ENCODE measurements at places on chromosomes 11 and 22.

DNA sequence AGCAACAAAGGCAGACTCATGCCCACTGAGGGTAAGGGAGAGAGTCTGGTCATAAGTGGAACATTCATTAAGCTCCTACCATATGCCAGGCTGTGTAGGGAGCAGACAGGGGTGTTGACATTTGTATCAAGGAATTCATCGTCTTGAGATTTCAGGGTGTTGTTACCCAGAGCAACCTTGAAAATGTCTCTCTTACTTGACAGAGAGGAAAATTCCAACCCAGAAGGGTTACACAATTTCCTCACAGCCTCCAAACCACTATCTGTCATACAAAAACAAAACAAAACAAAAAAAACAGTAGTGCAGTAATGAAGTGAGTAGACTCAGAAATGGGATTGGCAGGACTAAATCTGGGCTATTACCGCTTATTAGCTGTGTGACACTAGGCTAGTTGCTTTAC is 113.2 kb downstream of the MIAT start:
- no peak for DNase-seq

DNA sequence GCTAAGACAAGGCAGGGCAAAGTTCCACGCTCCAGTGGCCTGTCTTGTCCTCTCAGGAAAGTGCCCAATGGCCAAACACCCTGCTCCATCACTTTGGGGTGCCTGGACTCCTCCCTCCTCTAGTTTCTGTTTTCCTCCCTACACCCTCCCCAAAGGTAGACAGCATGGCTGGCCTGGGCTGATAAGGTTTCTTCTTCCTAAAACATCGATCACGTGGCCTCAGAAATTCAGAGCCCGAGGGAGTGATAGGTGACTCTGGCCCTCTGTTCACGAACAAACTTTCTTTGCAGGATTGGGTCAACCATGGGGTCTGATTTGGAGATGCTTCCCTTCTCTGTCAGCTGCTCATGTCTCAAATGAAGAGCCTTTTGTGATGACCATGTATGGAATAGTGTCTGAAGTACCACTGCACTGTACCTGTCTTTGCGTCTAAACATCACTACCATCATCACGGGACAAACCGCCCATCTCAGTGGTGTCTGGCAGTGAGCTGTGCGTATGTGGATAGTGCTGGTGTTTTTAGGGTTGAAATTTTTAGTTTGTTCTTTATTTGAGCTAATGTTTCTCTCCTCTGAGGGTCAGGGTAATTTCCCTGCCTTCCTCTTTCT is 6.1 kb downstream of the MICAL2 start:
- no peak for DNase-seq

- no peak for DNase-seq
Observed at GRCh38 chr11:76624500-76625379, 45.8 kb downstream of the LRRC32 start.

- no peak for DNase-seq
Observed at GRCh38 chr11:115707180-115707905, 203.1 kb upstream of the CADM1 start.

- no peak for DNase-seq
Observed at GRCh38 chr11:11206484-11206883, 146.6 kb downstream of the CSNK2A3 start.

DNA sequence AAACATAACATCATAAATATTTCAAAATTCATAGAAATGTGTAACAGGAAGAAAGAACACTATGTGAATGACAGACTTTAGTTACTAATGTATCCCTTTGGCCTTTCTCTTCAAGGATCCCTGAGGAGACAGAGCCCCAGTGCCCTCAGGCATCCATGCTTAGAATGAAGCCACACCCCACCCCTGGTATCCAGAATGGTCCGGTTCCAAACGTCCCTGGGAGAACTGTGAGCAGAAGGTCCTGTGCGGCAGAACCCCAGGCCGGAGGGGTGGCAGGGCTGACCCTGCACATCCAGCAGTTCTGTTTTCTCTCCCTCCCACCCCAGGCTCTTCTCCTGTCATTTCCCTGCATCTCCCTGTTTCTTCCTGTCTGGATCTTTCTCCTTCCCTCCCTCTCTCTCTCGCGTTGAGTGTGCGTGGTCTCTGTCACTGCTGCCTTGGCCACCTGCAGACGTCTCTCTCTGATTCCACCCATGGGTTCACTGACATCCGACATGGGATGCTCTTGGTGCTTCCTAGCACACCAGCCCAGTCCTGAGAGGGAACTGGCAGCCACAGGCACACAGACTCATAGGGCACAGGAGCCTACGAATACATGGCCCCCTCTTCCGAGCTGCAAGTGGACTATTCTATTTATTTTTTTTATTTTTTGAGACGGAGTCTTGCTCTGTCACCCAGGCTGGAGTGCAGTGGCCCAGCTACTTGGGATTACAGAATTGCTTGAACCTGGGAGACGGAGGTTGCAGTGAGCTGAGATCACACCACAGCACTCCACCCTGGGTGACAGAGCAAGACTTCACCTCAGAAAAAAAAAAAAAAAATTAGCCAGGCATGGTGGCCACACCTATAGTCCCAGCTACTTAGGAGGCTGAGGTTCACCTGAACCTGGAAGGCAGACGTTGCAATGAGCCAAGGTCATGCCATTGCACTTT is 5.7 kb downstream of the RFPL1 start:
- DNase-seq, result no peak

DNA sequence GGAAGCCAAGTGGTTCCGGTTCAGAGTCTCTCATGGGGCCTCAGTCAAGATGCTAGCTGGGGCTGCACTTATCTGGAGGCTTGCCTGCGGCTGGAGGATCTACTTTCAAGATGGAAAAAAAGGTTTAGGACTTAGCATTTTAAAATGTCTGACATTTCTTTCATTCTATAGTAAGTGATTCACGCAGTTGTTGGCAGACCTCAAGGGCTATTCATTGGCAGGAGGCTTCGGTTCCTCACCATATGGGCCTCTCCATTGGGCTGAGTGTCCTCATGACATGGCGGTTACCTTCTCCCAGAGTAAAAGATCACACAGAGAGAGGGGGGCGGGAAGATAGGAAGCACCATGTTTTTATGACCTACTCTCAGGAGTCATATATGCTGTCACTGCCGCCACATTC is 298.0 kb upstream of the PLET1 start:
- no peak for DNase-seq

- no peak for DNase-seq
Observed at GRCh38 chr22:50085211-50085972, at the start of gene MLC1. MLC1 (minus strand) TSS chr22:50085426; CDS start chr22:50084902, 524 bp downstream.

- no peak for DNase-seq
Observed at GRCh38 chr11:34426766-34427185, 12.0 kb upstream of the CAT start.

GRCh38 chr11:45736424-45736823 is 68.5 kb upstream of the SLC35C1 start:
- DNase-seq, result no peak

DNA sequence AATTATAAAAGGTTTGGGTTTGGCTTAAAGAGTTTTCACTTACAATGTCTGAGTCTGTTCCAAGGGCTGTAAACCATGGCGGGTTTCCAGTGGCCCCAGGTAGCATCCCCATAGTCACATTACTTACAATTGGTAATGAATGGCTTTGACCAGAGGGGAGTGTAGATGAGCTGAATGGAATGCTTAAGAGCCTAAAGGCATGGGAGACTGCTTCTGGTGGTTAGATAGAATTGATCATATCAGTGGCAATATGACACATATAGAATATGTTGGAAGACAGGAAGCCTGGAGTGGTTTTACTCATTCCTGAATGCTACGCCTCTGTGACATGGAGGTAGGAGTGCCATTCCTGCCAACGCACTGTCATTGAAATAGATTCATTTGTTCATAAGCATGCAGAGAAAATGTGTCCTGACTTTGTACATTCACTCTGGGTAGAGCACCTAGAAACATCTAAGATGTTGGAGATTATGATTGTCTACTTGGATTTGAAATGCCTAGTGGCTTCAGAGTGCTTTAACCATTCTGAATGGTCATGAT is 183.3 kb downstream of the BLID start:
- no peak for DNase-seq

DNA sequence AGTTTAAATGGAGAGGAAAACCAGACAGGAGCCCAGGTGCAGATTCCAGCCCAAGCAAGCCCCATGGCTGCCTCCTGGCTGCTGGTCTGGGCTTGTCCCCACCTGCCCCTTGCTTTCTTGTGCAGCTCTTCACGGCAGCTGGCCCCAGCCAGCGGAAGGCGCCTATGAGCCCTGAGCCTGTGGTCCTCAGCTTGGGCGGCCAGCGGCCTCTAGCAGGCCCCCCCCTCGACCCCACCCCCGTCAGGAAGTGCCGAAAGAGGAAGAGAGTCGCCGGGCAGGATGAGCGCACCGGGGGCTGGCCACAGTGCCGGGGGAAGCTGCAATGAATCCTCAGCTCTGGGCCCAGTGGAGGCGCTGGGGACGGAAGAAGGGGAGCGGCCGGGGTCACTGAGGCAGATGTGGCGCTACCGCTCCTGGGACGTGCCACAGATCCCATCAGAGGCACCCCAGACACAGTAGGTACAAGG is 2.1 kb upstream of the DGKZ start:
- DNase-seq, result no peak

GRCh38 chr11:27370374-27370773 is 7.4 kb upstream of the CCDC34 start:
- no peak for DNase-seq

DNA sequence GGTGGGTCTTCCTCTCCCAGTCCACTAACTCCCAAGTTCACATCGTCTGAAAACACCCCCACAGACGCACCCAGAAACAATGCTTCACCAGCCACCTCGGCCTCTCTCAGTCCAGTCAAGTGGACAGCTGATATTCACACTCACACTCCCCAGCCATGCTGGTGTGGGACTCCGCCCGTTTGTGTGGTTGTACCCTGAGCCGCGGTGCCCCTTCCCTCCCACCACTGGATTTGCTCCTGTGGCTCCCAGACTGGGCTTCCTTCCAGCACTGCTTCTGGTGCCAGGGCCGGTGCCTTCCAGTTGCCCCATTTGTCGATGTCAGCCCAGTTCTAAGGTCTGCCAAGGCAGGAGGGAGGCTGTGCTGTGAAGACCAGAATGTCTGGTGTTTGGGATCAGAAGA is 37.9 kb upstream of the PLET1 start:
- DNase-seq, result no peak

- no peak for DNase-seq
Observed at GRCh38 chr11:3166268-3167142, 1.4 kb upstream of the OSBPL5 start.

GRCh38 chr11:12657336-12657735 is 16.9 kb upstream of the TEAD1 start:
- DNase-seq, result no peak

DNA sequence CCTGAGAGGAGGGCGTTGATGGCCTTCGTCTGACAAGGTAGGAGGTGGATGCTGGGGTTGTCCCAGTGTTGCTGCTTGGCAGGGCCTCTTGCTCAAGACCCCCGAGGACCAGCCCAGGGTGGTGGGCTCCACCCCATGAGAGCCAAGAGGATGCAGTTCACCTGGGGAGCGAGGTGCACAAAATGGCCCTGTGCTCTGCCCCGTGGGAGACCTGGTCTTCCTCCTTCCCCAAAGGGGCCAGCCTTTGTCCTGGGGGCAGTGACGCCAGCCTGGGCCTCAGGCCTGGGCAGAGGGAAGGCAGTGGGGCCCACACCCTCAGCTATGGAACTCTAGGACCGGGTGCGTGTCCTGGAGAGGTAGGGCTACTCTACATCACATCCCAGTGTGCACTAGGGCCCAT is 1233.3 kb downstream of the TBC1D22A start:
- no peak for DNase-seq

- no peak for DNase-seq
Observed at GRCh38 chr22:42025421-42025820, 26.8 kb downstream of the WBP2NL start.

DNA sequence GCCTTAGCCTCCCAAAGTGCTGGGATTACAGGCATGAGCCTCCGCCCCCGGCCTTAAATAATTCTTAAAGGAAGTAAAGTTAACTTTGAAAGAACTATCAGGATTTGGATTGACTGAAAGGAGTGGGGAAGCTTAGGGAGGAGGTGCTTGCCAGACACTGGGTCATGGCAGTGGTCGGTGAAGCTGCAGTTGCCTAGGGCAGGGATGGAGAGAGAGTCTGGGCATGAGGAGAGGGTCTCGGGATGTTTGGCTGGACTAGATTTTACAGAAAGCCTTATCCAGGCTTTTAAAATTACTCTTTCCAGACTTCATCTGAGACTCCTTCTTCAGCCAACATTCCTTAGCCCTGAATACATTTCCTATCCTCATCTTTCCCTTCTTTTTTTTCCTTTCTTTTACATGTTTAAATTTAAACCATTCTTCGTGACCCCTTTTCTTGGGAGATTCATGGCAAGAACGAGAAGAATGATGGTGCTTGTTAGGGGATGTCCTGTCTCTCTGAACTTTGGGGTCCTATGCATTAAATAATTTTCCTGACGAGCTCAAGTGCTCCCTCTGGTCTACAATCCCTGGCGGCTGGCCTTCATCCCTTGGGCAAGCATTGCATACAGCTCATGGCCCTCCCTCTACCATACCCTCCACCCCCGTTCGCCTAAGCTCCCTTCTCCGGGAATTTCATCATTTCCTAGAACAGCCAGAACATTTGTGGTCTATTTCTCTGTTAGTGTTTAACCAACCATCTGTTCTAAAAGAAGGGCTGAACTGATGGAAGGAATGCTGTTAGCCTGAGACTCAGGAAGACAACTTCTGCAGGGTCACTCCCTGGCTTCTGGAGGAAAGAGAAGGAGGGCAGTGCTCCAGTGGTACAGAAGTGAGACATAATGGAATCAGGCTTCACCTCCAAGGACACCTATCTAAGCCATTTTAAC is at the start of gene NNMT:
Gene NNMT, plus strand, starts transcription at position 724 of the 929 bp plus-strand sequence. Its CDS starts 158 bp downstream, at position 882.
- no peak for DNase-seq

- DNase-seq, result no peak
Observed at GRCh38 chr22:44947049-44947448, 62.8 kb downstream of the PHF21B start.

DNA sequence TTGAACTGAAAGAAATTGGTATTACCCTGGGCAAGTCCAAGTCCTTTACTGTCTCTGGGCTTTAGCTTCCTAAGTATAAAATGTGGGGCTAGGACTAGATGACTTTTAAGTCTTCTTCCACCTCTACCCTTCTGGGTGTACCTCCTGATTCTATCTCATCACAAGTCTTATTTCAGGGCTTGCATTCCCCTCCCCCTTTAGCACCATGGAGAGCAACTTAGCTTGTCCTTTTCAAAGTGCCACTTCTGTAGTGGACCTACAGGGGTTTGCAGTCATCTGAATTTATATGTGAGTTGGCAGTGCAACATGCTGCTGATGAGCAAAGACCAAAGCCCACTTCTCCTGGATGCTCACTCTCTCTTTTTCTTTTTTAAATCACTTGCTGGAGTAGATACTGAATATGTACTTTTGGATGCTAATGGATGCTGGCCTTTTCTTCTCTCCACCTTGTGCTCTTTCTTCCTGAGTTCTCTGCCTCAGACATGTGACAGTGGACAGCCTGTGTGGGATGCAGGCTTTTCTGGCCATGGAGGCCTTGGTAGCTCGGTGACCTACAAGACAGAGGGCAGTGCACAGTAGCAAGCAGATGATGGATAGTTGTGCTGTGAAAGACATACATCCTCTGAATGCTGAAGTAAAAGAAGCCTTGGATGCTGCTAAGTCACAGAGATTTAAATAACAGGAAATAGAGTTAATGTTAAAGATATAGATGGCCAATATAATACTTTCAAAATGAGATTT is 185.0 kb downstream of the NELL1 start:
- DNase-seq, result no peak

GRCh38 chr22:46312056-46312455 is 15.4 kb downstream of the GTSE1 start:
- no peak for DNase-seq

- DNase-seq, result no peak
Observed at GRCh38 chr11:702462-703461, 3.3 kb upstream of the EPS8L2 start.

- no peak for DNase-seq
Observed at GRCh38 chr22:37017356-37017755, 1.9 kb downstream of the TST start.
